ENCODE measurements at places on chromosomes 16 and 17.

GRCh38 chr16:11038777-11039176, 94.4 kb downstream of the CLEC16A start:
- DNase-seq, result no peak

- DNase-seq, result no peak
Observed at GRCh38 chr16:88144028-88144511, 192.8 kb downstream of the BANP start.

- DNase-seq, result no peak
Observed at GRCh38 chr16:68645494-68646388, 631 bp downstream of the CDH3 start.

DNA sequence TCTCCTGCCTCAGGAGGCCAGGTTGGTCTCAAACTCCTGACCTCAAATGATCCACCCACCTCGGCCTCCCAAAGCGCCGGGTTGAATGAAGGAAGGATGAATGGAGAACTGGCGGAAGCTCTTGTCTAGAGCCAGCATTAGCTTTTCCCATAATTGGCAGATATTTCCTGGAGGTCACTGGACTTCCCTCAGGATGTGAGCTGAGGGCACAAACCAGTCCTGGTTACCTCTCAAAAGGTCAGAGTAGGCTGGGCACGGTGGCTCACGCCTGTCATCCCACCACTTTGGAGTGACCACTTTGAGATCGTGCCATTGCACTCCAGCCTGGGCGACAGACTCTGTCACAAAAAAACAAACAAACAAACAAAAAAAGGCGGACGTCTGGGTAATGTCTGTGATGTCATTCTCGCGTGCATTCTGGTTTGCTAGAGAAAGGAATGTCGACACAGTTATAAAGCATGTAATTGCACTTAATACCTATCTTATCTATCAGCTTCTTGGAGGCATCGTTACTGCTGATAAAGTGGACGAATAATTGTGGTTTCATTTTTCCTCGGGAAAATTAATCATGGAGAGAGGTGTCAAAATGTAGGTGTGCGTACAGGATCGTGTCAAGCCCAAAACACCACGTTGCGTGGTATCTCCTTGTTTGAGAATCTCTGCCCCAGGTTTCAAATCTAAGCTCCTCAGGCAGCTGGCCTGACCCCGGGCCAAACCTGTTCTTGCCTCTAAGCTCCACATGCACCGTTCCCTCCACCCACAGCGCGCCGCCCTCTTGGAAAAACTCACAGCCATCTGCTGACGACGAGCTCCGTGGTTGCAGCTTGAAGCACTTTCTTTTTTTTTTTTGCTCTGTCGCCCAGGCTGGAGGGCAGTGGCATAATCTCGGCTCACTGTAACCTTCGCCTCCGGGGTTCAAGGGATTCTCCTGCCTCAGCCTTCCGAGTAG, 6.4 kb upstream of the CRK start:
- no peak for DNase-seq

- DNase-seq, result no peak
Observed at GRCh38 chr17:27533874-27534815, 77.9 kb downstream of the KSR1 start.

DNA sequence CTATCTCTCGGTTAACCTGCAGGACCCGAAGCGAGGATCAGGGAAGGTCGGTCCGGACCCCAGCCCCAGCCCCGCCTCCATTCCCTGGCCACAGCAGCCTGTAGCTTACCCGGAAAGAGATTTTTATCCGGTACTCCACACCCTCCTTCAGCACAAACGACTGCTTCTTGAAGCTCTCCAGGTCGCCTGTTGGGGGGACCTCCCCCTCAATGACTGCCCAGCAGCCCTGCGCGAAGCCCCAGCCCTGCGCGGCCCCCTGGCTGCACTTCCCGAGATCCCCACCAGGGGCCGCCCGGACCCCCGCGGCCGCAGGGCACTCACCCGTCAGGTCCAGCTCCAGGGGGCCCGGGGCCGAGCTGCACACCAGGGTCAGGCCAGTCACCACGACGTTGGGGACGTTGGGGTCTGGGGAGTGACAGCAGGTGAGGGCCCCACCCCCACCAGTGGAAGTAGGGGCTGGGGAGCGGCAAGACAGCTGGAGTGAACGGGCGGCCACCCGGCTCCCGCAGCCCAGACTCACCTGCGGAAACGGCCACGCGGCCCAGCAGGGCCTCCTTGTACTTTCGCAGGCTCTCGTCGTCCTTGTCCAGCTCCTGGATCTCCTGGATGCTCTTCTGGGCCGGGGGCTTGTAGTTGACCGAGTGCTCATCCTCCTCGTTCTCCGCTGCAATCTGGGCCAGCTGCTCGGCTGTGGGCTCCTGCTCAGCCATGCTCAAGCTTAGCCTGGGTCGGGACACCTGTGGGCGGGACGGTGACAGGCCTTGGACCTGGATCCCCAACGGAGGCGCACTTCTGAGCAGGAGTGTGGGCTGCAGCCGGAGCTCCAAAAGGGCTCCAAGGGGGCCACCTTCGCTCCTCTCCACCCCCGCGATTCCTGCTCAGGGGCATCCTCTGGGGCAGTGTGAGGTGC, 1.7 kb downstream of the ARHGDIA start:
- no peak for DNase-seq

DNA sequence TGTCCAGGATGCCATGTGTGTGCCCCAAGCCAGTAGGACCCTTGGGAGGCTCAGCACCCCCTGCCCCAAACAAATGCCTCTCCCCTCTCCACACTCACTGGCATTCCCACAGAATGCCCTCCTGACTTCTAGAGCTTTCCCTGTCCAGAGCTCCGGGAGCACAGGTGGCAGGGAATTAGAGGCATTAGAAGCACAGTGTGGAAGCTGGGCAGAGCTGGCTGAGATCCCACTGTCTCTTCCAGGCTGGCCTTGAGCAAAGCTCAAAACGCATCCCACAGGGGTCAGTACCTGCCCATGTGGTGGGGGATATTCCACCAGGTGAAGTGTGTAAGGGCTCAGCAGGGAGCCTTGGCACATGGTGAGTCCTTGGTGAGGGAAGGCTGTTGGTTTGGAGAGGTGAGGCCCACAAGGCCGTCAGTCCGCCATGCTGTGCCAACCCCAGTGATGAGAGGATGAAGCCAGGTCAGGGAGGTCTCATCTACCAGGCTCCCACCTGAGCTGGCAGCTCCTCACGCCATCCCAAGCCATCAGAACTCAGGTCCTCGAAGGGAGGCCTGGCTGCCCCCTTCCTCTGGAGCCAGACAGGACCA, 18.1 kb downstream of the ENDOV start:
- no peak for DNase-seq

GRCh38 chr17:47693731-47694580, at the start of gene TBKBP1:
TSS of gene TBKBP1 (plus strand) at chr17:47694161. CDS start at chr17:47696113, 1,952 bp downstream.
- DNase-seq, result peak; percentile 50

- DNase-seq, result no peak
Observed at GRCh38 chr17:39775031-39775430, 37.3 kb downstream of the GRB7 start.

DNA sequence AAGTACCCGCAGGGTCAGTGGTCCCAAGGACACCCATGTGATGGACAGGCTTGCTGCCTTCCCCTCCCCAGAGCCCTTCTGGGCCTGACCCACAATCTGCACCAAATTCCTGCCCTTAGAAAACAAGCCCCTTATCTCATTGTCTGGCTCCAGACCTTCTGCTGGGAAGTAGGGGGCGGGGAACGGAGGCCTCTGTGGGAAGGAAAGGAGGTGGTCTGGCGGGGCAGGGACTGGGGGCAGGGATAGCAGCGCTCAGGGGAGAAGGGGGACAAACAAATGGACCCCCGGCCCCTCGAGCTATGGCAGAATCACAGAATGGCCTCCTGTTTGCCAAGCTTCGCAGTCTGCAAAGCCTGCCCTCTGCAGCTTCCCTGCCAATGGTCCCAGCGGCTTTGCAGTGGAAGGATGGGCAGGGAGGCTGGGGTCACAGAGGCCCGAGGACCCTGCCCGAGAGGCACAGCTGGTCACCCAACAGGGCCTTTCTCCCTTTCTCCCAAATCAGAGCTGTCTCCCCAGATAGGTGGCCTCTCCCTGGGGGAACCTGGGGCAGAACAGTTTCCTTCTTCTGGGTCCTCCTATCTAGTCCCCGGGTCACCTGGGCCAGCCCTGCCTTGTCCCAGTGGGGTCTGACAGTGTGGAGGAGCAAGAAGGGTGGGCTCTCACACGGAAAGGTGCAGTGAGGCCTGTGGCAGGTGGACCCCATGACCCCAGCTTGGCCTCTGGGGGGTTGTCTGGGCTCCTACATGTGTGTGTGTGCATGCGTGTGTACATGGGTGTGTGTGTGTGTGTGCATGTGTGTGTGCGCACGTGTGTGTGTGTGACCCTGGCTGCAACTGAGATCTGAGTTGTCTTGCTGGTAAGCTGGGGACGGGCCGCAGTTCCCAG, 25.5 kb downstream of the TMEM235 start:
- DNase-seq, result no peak

GRCh38 chr16:48833461-48833860, 223.5 kb upstream of the N4BP1 start:
- no peak for DNase-seq

DNA sequence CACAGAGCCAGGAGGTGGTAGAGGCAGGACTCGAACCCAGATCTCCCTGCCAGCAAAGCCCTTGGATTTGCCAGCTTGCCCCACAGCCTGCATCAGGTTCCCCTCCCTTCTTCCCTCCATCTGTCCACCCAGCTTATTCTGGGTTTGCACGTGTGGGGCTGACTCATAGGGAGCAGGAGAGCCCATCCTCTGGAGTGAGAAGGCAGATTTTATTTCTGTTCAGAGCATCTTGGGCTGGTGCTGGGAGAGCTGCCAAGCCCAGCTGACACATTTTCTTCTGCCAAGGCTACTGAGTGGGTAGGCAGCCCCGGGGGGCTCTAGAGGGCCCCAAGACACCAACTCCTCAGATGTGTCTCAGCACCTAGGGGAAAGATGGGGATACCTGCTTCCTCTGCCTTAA, 106.3 kb upstream of the CRHR1 start:
- DNase-seq, result no peak

DNA sequence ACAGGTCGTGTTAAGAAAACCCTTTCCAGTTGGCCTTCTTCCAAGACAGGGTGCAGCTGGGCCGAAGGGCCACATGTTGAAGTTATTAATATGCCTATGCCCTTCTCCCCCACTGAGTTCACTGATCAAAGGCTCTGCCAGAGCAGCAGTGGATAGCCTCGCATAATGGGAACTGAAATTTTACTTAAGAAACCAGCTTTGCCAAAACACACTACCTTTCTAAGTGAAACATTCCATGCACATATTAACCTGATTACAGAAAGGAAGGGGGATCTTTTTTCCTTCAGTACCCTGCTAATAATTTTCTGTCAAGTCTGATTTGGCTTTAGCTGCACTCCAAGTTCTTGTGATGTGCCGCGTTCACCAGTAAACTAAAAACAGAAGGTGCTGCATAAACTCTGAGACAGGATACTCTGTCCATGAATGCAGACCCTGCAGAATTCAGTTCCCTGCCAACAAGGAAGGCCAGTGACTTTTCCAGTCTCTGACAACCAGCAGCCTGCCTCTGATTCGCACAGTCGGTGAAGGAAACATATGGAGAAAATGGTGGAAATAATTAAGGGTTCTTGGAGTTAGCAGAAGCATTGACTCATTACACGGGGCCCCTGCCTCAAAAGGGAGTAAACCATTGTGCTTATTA, 283.8 kb downstream of the ZFHX3 start:
- no peak for DNase-seq

GRCh38 chr17:77666881-77667395, 291.6 kb upstream of the TNRC6C start:
- DNase-seq, result peak; percentile 93

DNA sequence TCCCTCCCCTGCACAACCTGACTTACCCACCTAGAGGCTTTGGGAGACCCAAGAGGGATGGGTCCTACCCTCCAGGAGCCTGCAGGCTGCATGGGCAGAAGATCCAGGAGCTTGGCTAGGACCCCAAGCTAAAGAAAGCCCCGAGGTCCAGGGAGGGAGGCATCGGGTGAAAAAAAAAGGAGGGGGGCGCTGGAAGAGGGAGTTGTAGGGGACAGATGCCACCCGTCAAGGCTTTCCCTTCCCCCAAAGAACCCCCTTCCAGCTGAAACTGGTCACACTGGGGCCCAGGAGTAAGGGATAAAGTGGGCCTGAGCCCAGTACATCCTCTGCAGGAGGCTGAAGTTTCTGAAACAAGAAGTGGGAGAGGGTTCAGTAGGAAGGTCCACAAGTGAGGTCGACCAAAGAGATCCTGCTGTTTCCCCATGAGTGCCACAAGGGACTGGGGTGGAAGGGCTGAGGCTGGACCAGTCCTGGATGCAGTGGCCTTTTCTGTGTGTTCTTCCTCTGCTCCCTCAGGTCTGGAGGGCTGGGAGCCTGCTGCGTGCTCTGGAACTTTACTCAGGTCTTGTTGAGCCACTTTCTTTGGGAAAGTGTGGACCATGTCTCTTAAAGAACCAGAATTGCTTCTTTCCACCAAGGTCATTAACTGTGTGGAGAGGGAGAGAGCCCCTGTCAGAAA, 14.2 kb upstream of the CBFB start:
- DNase-seq, result no peak

- no peak for DNase-seq
Observed at GRCh38 chr16:20941636-20941926, 41.0 kb downstream of the LYRM1 start.

GRCh38 chr17:50708050-50709000, 611 bp upstream of the ANKRD40 start:
- DNase-seq, result peak; percentile 14

DNA sequence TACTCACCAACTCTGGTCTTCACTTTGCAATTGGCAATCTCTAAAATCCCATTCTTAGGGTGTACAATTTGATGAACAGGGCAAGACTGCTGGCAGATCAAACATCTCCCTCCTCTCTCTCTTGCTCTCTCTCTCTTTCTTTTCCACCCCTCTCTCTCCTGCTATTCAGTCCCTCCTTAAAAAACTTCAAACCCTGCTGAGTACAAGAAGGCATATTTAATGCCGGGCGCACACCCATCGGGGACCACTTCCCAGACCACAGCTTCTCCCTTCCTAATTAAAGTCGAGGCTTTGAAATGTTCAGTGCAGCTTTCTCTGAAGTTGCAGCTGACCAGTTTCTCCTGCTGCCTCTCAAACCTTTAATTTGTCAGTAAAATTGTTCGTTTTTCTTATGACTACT, 185.4 kb upstream of the CDH11 start:
- DNase-seq, result no peak

DNA sequence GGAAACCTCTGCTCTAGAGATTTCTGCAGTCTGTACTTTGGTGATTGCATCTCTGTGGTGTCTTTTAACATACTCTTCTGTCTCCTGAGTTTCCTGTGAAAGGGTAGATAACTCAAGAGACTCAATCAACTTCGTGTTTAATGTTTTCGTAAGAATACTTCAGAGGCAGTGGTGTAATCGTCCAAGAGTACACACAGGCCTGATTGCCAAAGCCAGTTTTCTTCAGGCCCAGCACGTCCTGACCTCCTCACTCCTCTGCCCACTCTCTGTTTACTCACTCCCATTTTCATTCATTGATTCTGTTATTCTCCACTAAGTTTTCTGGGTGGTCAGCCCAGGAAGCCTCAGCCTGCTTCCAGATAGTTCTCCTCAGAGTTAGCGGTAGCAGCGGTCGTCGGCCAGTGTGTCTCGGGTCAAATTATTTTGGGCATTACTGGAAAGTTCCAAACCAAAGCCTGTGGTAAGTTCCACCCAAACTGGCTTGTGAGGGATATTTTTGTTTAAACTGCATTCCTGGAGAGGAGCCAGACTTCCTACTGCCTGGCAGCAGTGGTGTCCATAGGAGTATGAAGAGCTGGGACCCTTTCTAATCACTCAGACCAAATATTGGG, 293.2 kb downstream of the WWOX start:
- no peak for DNase-seq

- DNase-seq, result no peak
Observed at GRCh38 chr16:85812811-85813700, 13.6 kb downstream of the COX4I1 start.

Data from activated CD4-positive, alpha-beta T cell treated with anti-CD3 and anti-CD28 coated beads, Interleukin-2, amount 10 ng/mL, durations not matched to agents 7 days and 5 days (primary cell).